Inflammatory macrophage treated with lipopolysaccharide for 4 hours (primary cell): ENCODE measurements at places on chromosomes 1 and 21.

GRCh38 chr1:185849014-185849413 lies 114.8 kb downstream of the HMCN1 start:
- DNase-seq, result no peak

- DNase-seq, result no peak
These were observed 389.1 kb downstream of the PBX1 start for GRCh38 chr1:164948101-164948500.

DNA sequence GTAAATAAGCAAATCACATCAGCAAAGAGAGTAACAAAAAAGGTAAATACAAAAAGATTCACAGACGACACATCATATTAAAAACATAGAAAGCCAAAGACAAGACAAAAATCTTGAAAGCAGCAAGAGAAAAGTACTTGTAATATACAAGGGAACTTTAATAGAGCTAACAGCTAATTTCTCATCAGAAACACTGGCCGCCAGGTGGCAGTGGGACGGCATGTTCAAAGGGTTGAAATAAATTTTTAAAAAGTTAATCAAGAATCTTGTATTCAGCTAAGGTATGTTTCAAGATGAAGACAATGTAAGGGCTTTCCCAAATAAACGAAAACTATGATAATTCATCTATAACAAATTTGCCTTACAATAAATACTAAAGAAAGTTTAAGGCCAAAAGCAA lies 358.1 kb downstream of the LRRIQ3 start:
- no peak for DNase-seq

GRCh38 chr1:35506960-35507912 lies 50.0 kb downstream of the KIAA0319L start:
- DNase-seq, result no peak

- no peak for DNase-seq
These were observed 8.9 kb downstream of the MFAP2 start for GRCh38 chr1:16971341-16972188.
